ENCODE measurements at places on chromosomes 2 and 18.

GRCh38 chr18:22563164-22563583, 145.5 kb upstream of the CTAGE1 start:
- DNase-seq: no peak

DNA sequence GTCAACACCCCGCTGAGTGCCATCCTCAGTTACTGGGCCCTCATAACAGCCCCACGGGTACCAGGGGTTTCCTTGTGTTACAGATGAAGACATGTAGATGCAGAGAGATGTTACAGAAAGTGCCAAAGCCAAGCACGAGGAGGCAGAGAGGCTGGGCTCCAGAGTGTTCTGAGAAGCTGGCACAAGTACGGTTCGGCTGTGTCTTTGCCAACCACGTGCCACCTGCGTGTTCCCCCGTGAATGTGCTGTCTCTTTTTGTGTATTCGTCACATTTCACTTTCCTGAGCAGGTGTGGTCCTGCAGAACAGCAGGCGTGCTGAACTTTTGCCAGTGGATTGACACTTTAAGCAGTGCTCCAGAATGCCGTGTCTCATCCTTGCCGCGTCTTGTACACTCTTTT, 124.6 kb downstream of the NCK2 start:
- no peak for DNase-seq

DNA sequence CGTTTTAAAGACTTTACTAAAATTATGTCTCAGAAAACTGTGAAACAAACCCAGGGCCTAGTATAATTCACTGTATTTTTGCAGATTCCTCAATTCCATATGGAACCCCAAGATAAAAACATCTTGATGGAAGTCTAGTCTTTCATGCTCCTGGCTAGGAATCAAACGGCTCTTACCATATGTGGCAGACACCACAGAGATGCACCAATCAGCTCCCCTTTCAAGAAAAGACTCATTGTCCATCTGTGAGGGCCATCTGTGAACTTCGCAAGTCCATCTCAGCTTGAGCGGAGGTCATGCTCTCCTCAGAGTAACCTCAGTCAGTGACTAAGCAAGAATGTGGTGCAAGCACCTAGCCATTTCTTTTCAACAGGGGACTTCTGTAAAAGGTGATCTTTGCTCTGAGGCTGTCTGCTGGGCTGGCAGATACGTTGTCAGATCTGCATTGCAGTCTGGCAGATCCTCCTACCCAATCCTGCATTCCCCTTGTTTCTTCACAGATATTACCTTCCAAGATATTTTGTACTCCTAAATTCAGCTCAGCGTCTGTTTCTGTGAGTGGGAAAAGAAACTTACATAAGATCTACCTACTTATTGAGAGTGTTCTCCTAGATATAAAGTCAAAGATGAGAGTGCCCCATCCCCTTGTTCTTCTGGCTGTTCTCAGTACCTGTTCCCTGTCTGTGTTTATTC, 419.3 kb downstream of the SPAG16 start:
- no peak for DNase-seq

DNA sequence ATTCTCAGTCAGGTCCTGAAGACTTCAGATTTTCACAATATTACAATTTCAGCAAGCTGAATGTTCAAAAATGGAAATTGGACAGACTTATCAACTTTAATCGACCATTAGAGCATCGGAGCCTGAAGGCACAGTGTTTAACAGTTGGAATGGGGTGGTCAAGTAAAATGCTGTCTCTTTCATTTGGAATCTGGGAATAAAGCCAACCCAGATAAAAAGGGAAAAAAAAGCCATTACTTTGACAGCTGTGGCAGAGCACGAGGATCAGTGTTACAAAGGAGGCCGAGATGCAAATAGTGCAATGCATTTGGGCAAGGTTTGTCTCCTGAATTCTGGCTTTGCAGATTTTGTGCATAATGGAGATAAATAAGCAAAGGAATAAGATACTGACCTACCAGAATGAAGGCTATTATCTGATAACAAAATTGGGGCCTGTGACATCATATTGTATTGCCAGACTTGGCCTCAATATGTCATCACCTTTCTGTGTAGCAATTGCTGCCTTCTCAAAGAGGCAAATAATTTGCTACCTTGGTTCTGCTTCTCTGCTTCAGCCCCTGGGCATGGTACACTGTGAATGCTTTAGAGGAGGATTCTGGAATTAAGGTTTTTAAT, 277.5 kb upstream of the KLHL29 start:
- DNase-seq: no peak
